Activated T-helper 17 cell treated with anti-CD3 and anti-CD28 coated beads, Interleukin-2, amount 50 U/mL, for 72 hours (primary cell): ENCODE measurements at places on chromosomes 16 and 17.

DNA sequence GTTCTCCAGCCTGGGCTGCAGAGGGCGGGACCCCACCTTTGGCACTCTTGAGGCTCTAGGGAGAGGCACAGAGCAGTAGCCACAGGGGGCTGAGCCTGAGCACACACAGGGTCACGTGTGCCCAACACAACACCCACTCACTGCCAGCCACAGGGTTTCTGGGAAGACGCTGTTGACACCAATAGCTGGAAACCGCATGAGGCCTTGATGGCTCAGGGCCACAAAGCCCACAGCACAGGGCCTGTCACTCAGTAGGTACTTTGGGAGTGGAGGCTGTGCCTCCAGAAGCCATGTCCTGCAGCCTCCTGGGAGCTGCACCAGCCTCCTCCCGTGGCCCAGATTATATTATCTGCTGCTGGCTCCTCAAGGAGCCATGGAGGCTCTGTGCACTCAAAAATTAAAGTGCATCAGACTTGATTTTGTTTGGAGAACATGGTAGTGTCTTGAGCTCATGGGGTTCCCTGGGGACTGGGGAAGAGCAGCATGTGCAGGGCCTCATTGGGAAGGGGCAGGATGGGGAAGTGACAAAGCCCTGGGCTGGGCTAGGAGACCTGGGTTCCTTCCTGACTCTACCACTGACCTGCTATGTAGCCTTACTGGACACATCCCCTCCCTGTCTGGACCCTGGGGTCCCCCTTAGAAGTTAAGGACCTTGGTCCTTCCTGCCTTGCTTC lies 12.5 kb upstream of the SREBF1 start:
- peak; percentile 82 for ATAC-seq

DNA sequence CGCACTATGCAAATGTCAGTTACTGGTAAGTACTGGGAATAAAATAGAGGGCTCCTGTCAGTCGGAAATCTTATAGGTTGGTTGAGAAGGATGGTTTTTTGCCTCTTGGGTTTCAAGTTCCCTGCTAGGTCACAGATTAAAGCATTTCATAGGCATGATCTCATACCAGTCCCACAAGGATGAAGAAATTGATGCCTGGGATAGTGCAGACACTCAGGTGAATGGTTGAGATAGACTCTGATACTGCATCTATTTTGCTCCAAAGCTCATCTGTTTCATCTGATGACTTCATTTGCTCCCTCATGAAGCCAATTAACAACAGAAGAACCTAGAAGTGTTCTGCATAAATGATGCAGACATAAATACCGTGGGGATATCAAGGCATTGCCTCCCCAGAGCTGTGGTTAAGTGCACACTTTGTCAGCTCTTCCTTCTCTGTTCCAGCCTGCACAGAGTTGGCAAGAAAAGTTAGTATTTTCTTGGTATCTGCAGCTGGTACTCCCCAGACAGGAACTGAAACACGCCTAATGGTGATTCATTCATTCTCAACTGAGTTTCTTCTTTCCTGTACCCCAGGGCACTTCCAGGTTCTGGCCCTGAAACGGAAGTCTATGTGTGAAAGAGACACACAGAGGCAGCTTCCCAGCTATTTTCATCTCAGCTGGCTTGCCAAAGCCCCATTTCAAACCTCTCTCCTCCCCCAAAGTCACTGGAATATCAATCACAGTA lies 418.3 kb upstream of the SALL1 start:
- ATAC-seq: no peak

DNA sequence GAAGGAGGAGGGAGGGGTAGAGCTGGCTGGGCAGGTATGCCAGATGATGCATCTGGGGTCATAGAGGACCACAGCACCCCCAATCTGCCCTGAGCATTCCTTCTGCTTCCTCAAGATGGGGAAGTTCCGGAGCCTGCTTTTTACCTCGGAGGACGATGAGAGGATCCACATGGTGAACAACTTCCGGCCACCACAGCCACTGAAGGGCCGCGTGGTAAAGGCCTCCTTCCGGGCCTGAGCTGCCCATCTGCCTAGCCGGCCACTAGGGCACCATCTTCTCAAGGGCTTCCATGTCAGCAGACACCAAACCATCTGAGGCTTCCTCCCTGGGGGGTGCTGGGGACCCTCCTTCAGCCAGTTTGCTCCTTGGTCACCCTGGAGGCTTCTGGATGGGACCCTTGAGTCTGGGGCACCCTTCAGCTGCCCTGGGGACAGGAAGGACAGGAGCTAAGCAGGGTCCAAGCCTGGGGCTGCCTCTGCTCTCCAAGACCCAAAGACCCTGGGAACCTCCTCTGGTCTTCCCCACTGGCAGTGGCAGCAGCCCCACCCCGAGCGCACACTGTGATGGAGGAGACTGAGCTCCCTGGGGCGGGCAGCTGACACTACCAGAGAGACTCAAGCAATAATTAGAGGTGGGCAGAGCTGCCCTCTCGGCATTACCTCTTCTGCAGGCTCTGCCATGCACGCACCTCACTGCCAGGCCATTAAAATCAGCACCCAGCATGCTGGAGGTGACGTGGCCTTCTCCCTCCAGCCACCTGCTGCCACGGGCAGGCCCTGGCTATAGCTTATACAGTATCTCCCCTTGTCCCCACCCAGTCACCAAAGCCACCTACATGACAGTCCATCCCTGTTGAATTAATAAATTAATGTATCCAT lies 9.3 kb downstream of the CA7 start:
- ATAC-seq: no peak

DNA sequence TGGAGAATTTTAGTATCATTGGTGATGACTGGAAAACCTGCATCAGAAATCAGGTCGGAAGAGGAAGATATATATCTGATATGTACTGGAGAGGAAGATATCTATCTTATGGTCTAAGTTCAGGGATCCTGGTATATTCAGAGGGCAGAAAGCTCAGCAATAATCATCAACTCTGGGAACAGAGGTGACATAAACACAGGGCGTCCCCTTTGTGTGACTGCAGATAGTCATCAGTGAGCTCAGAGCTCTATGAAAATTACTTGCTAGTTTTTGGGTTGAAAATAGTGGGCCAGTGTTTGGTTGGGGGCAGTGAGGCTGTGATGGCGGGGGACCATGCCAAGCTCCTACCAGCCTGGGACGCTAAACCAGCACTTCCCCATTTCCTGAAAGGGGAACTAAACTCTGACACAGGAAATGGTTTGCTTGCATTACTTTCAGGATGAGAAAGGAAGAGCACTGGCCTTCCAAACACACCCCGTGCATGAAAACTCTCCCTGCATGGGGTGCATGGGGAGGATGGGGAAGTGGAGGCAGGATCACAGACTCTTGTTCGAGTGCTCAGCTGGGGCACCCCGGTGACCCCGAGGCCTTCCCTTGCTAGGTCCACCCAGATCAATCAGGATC lies 15.8 kb downstream of the NOD2 start:
- ATAC-seq: peak; percentile 64

DNA sequence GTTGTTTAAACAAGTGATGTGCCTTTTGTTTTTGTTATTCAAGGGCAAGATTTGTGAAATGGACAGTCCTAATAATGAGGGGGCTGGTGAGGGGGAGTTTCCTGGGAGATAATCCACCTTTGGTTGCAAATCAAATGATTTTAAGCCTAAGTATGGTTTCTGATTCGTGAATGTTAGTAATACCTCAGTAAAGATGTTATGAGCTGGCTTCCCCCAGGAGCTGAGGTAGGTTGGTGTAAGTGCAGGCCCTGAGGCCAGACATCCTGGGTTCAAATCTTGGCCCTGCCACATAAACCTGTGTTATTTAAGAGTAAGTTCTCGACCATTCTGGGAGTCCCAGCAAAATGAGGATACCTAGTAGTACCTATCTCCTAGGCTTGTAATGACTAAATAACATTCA lies 1.5 kb downstream of the SNX29 start:
- ATAC-seq: no peak

DNA sequence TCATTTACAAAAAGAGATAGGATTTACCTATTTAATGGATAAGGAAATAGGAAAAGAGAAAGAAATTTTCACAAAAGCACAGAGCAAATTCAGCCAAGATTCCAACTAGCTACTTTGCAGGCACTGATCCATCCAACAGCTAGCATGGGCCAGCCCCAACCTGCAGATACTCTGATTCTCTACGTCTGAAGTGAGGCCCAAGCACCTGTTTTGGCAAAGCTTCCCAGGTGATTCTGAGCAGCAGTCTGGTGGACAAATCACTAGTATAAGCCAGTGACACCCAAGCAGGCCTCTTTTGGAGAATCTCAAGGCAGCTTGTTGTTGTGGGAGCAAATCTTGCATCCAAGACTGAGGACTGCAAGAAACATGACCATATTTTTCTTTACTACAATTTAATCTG lies 20.9 kb upstream of the CALB2 start:
- ATAC-seq: no peak

DNA sequence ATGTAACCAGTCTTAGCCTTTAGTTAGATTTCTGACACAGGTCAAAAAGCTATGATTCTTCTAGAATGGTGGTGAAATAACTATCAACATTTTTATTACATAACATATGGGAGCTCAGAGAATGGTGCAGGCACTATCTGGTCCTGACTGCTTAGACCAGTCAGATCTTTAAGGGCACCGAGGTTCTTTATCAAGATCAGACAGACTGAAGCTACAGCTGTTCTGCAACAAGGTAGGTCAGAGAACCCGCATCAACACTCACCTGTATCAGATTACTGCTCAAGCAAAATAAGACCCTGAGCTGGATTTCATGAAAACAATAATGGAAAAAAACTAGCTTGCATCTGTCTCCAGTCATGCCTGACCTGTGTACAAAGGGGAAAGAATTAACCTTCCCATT lies 160.4 kb downstream of the KCNJ2 start:
- ATAC-seq: no peak

GRCh38 chr16:86045591-86045971 lies 146.6 kb downstream of the IRF8 start:
- ATAC-seq: no peak

GRCh38 chr16:51151961-51152663 lies 1.0 kb upstream of the SALL1 start:
- ATAC-seq: no peak

DNA sequence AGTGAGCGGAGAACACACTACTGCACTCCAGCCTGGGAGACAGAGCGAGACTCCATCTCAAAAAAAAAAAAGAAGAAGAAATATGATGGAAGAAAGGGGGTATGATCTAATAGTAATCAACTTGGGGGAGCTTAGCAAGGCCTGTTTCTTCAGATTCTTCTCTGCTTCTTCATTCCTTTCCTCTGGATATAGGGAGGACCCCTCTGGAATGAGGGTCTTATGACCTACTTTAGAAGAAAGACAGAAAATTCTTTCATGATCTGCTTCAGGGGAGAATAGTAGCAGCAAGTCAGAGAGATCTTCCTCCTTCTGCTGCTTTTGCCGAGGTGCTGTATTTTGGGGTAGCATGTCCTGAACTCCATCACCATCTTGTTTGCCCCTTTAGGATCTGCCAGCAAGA lies 44.9 kb upstream of the ETV4 start:
- ATAC-seq: no peak

GRCh38 chr17:20244671-20245070 lies 222.7 kb downstream of the LGALS9B start:
- no peak for ATAC-seq

- ATAC-seq: no peak
These were observed 82.3 kb downstream of the MARCHF10 start for GRCh38 chr17:62725791-62726249.

DNA sequence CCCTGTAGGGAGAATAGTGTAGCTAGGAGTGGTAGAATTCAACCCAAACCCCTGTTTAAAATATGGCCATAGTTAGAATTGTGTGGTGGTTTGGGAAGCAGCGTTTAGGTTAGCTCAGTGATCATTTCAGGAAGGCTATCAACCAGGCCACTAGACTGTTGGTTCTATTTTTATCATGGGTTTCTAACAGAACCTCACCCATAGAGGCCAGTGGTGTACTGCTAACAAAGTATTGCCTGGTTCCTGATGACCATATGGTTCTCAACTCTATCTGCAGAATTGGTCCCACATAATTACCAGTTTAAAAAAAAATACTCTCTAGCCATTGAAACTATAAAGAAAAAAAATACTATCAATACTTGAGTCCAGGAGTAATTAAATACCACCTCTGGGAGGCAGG lies 70.5 kb upstream of the RASL10B start:
- ATAC-seq: no peak

DNA sequence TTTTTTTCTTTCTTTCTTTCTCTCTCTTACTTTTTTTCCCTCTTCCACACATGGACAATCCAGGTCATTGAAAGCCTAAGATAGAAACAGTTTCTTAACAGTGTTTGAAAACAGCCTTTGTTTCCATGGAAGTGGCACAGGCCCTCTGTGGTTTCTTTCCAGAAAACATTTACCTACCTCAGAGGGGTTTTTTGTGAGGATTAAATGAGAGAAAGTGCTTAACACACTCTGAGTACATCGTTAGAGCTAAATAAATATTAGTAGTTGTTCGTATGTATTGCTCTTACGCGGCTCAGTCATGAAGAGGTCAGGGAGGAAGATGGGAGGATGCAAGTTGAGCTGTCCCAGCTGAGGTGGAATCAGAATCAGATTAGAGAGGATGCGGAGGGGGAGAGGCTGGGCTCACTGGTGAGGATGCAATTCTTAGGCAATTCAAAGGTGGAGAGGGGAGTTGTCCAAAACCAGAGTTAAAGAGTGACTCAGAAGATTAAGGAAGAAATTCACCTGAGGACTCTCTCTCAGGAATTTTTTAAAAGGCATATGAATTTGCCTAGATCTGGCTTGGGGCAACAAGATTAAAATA lies 345.4 kb downstream of the PMP22 start:
- ATAC-seq: no peak

GRCh38 chr17:17462048-17462824 lies 14.6 kb upstream of the MED9 start:
- ATAC-seq: no peak

DNA sequence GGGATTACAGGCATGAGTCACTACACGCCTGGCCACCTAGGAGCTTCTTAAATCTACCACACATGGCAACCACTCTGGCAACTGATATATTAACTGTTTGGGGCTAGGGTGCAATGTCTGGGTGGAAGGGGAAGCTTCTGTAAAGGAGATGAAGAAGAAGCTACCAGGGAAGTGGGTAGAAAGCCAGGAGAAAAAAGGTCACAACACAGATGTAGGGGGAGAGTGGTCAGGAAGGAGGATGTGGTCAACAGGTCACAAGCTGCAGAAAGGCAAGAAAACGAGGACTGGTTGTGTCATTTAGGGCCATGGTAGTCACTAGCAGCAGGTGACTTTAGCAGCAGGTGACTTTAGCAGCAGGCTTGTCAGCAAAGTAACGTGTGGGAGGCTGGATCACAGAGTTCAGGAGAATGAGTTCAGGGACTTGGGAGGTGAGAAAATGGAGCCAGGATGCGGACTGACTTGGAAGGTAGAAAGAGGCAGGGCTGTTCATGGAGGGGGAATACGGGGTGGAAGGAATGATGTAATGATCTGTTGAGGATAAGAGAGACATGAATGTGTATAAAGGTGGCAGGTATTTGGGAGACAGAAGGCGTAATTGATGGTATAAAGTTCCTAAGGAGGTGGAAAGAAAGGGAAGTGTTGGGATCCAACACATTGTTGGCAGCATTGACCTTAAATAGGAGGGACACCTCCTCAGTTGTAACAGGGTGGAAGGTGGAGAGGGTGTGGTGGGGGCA lies 16.3 kb upstream of the WFIKKN2 start:
- peak; percentile 51 for ATAC-seq

- no peak for ATAC-seq
These were observed 30.5 kb downstream of the SLC5A11 start for GRCh38 chr16:24876231-24876630.

GRCh38 chr16:87042551-87043230 lies 274.5 kb downstream of the C16orf95 start:
- no peak for ATAC-seq

- no peak for ATAC-seq
These were observed 48.7 kb upstream of the NLK start for GRCh38 chr17:27993723-27994310.

- no peak for ATAC-seq
These were observed 334 bp downstream of the GH1 start for GRCh38 chr17:63918305-63918704.
